ENCODE measurements at places on chromosomes 3 and 15. TPM values are rescaled to one million over a fixed set of nuclear protein-coding genes. Genes with fewer than 3 reads are reported as not detected.
A peak's percentile ranks its signal among the peaks of the same experiment; 100 is the strongest.

- DNase-seq: peak; percentile 28
Observed at GRCh38 chr3:124033360-124034015, 41.6 kb upstream of the ROPN1 start.

GRCh38 chr3:35616346-35616745, 23.0 kb upstream of the ARPP21 start:
- no peak for DNase-seq

- no peak for DNase-seq
Observed at GRCh38 chr3:48974076-48974864, 15.8 kb upstream of the P4HTM start.

- peak; percentile 76 for DNase-seq
Observed at GRCh38 chr3:168249550-168250414, 154.1 kb upstream of the GOLIM4 start.

The ACKR4 gene
- 1.7 TPM for polyA plus RNA-seq

The SLC9C1 gene
- 0.60 TPM for polyA plus RNA-seq
